ENCODE measurements at places on chromosomes 7 and 10.

DNA sequence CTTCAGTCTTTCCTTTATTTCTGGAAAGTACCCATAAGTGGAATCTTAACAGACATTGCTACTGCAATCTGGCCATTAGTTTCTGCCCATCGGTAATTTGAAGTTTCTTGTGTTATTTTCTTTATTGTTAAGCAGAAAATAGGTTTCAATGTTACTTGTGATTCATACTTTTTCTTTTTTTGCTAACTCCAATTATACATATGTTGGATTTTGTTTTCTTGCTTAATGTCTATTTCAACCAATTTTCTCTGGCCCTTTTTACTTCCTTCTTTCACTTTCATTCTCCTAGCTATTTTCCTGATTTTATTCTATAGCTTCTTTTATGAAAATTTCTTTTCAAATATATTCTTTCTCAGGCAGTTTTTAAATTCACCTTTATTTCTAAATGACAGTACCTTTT lies 457.4 kb downstream of the TCERG1L start:
- H3K27ac ChIP-seq: no peak overlapping the region
- no peaks in the 10 kb centered on the region for H3K36me3 ChIP-seq
- H3K4me1 ChIP-seq: no peaks in the 10 kb centered on the region

GRCh38 chr10:129959544-129960480 lies 4.3 kb downstream of the EBF3 start:
- peaks cover 7% of the 10 kb centered on the region for H3K36me3 ChIP-seq
- peaks cover 63% of the 10 kb centered on the region for H3K27me3 ChIP-seq
- no peak for DNase-seq
- peak overlapping the region; percentile 59 for H3K4me3 ChIP-seq
- H3K4me1 ChIP-seq: peaks cover 19% of the 10 kb centered on the region
- H3K27ac ChIP-seq: no peak overlapping the region

DNA sequence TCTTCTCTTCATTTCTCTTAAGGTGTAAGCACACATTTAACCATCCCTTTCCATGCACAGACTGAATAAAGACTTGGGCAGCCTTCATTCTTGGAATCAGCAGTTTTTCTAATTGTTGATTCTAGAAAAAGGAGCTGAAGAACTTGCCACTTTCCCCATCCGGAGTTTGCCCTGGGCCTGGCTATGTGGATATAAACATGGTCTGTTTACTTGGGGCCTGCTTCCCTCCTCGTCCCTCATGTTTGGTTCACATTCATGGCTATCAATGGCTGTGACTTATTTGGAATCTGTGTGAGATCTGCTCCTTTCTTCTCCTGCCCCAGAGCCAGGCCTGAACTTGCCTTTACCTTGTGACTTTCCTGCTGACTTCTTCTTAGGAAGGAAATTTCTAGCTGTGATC lies 199.3 kb downstream of the LRMDA start:
- no peaks in the 10 kb centered on the region for H3K4me1 ChIP-seq
- H3K27ac ChIP-seq: no peak overlapping the region
- H3K36me3 ChIP-seq: no peaks in the 10 kb centered on the region
- H3K4me3 ChIP-seq: no peak overlapping the region

GRCh38 chr10:104304927-104305326 lies 33.3 kb downstream of the ITPRIP start:
- H3K4me3 ChIP-seq: peak overlapping the region; percentile 55
- H3K27ac ChIP-seq: peak overlapping the region; percentile 84
- peaks cover 77% of the 10 kb centered on the region for H3K4me1 ChIP-seq
- H3K27me3 ChIP-seq: no peaks in the 10 kb centered on the region

DNA sequence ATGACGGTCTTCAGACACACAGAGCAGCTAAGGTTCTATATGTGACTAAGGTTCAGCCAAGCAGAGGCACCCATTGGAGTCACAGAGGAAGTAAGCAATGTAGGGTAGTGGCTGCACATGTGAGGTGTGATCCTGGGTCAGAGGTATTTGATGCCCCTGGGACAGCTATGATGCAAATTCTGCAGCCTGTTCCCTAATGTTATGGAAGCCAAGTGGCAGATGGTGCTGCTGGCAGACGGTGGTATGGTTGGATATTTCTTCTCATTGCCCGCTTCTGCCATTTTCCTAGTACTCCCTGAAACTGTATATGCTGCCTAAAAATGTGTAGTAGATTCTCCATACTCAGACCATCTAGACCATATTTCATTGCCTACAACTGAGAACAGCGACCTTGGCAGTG lies 7.2 kb downstream of the TAS2R16 start:
- no peak overlapping the region for H3K4me3 ChIP-seq
- H3K27me3 ChIP-seq: no peaks in the 10 kb centered on the region
- no peaks in the 10 kb centered on the region for H3K36me3 ChIP-seq
- no peaks in the 10 kb centered on the region for H3K4me1 ChIP-seq
- H3K27ac ChIP-seq: no peak overlapping the region

- H3K27ac ChIP-seq: no peak overlapping the region
- H3K4me1 ChIP-seq: no peaks in the 10 kb centered on the region
- H3K4me3 ChIP-seq: no peak overlapping the region
- H3K36me3 ChIP-seq: no peaks in the 10 kb centered on the region
- no peaks in the 10 kb centered on the region for H3K27me3 ChIP-seq
Measured at GRCh38 chr7:7959979-7960670, 8.5 kb upstream of the GLCCI1 start.

- peaks cover 87% of the 10 kb centered on the region for H3K27me3 ChIP-seq
- no peak for DNase-seq
- H3K4me3 ChIP-seq: peak overlapping the region; percentile 75
- no peaks in the 10 kb centered on the region for H3K36me3 ChIP-seq
- H3K4me1 ChIP-seq: peaks cover 5% of the 10 kb centered on the region
Measured at GRCh38 chr7:33903791-33904680, 1.3 kb upstream of the BMPER start.

DNA sequence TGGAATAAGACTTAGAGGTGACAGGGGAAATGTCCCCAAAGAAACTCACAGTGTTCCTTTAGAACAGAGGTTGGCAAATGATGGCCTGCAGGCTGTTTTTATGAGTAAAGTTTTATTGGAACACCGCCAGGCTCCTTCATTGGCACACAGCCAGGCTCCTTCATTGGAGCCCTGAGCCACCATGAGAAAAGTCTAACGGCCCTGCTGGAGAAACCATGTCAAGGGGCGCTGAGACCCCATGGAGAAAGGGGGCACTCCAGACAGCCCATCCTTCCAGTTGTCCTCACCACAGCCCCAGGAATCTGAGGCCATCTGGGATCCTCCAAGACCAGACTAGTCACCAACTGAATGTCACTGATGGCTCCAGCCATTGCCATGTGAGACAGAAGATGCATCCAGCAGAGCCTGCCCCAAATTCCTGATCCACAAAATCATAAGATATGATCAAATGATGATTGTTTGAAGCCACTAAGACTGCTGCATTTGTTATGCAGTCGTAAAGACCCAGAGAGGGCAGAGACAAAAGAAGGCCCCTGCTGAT lies 88.2 kb upstream of the GPR26 start:
- no peak overlapping the region for H3K27ac ChIP-seq
- DNase-seq: no peak
- peaks cover 1% of the 10 kb centered on the region for H3K36me3 ChIP-seq
- H3K4me1 ChIP-seq: no peaks in the 10 kb centered on the region

DNA sequence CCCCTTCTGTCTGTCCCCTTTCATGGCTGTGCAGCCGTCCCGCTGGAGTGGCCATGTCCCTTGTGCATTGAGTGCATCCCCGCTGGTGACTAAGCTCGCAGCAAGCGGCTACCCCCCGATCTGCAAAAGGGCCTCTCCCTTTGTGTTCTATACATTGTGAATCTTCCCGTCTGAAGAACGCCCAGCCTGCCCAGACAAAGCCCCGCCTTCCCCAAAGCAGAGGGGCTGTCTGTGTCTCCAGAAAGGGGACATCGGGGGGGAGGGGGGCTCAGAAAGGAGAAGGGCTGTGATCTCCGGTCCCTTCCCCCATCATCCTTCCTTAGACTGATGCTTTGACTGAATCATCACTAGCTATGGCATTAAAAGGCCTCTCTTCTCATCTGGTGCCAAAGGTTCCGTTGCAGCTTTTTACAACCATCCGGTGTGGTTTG lies 11.9 kb downstream of the NPTX2 start:
- no peak for DNase-seq
- H3K27ac ChIP-seq: no peak overlapping the region
- no peak overlapping the region for H3K4me3 ChIP-seq
- H3K4me1 ChIP-seq: no peaks in the 10 kb centered on the region
- peaks cover 57% of the 10 kb centered on the region for H3K27me3 ChIP-seq
- H3K36me3 ChIP-seq: no peaks in the 10 kb centered on the region

DNA sequence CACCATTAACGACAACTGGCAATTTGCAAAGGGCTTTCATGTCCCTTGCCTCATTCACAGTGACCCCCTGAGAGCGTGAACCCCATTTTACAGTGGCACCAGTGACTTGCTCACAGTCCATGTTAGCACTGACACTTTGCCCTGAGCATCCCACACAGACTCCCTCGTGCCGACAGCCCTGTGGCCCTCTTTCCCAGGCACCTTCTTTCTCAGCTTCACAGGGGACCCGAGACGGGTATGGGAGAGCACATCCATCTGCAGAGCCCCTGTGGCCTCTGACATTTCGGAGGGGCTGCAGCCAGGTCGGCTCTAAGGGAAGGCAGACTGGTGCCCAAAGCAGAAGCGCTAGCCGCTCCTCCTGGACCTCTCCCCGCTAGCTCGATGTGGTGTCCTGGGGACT lies 10.8 kb downstream of the LOXL4 start:
- H3K4me3 ChIP-seq: no peak overlapping the region
- H3K4me1 ChIP-seq: no peaks in the 10 kb centered on the region
- no peak overlapping the region for H3K27ac ChIP-seq
- peaks cover 3% of the 10 kb centered on the region for H3K36me3 ChIP-seq

- H3K36me3 ChIP-seq: no peaks in the 10 kb centered on the region
- no peak for DNase-seq
- no peak overlapping the region for H3K4me3 ChIP-seq
Measured at GRCh38 chr10:34854147-34854601, 39.1 kb upstream of the PARD3 start.

- H3K4me1 ChIP-seq: peaks cover 3% of the 10 kb centered on the region
- no peak overlapping the region for H3K27ac ChIP-seq
Measured at GRCh38 chr10:132710036-132710686, 75.8 kb downstream of the NKX6-2 start.

DNA sequence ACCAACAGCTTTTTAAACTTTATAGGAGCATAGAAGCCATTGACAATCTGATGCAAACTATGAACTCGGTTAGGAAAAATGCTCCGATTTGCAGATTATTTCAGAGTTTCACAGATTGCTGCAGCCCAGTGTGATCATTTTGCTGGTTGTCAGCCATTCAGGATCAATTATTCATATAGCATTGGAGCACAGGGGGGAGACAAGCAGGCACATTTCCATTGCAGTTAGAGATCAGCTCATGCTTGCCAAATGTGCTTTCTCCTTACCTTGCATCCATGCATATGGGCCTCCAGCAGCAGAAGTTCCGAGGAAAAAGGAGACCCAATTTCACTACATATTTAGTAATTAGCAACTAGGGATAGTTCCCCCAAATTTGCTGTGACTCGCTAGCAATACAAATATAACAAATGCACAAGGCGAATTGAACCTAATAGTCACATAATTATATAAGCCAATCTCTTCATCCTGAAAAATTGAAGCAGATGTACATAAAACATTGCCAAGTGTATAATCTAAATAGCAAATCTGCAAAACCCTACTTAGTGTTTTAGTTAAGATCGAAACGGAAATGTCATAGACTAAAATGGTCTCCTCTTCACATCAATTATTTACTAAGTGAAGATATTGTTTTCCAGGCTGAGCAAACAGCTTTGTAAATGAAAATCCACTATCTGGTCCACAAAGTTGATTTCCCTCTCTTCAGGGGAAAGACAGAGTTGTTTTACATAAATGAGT lies 49.5 kb upstream of the RSU1 start:
- no peaks in the 10 kb centered on the region for H3K4me1 ChIP-seq
- no peak overlapping the region for H3K27ac ChIP-seq
- DNase-seq: no peak

- no peak overlapping the region for H3K27ac ChIP-seq
- H3K4me1 ChIP-seq: no peaks in the 10 kb centered on the region
- DNase-seq: no peak
- H3K36me3 ChIP-seq: no peaks in the 10 kb centered on the region
- H3K4me3 ChIP-seq: no peak overlapping the region
- no peaks in the 10 kb centered on the region for H3K27me3 ChIP-seq
Measured at GRCh38 chr10:112613620-112614019, 166.6 kb downstream of the VTI1A start.

- H3K27me3 ChIP-seq: no peaks in the 10 kb centered on the region
- no peak overlapping the region for H3K4me3 ChIP-seq
- DNase-seq: no peak
- no peaks in the 10 kb centered on the region for H3K36me3 ChIP-seq
- H3K4me1 ChIP-seq: no peaks in the 10 kb centered on the region
Measured at GRCh38 chr10:89100680-89101079, 106.4 kb downstream of the CH25H start.

- no peak overlapping the region for H3K27ac ChIP-seq
- DNase-seq: no peak
- no peak overlapping the region for H3K4me3 ChIP-seq
Measured at GRCh38 chr10:122490268-122490667, 28.9 kb downstream of the HTRA1 start.

DNA sequence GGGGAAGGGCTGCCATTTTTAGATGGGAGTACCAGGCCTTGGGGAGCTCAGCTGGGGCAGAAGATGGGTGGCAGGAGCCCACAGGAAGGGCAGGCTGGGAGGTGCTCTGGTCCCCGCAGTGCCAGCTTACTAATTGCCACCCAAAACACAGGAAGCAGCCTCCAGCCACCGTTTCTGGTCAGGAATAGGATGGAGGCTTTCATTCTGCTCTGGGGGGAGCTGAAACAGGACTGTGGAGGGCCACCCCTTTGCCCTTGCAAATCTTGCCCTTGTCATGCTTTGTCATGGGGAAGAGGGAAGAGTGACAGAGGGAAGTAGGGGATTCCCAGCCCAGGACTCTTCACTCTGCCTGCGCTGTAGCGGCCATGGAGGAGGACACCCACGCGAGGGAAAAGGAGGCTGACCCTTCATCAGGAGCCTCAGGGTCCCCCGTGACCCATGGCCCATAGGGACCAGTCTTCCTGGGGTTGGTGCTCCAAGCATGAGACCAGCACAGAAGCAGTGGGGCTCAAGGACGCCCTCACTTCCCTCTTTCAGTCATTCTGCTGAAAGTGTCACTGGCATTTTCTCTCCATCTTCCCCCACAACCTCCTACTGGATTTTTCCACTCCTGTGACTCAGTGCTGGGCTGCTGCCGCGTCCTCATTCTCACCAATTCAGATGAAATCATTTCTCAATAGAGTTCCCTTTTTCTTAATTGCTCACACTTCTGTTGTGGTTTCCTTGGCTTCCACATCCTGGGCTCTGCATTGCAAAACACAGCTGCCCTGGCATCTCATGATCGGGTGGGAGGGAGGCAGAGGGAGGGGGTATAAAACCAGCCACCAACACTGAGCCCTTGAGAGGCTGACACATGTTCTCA lies 61.9 kb downstream of the MKI67 start:
- peak overlapping the region; percentile 69 for H3K4me3 ChIP-seq
- peaks cover 83% of the 10 kb centered on the region for H3K36me3 ChIP-seq
- H3K27ac ChIP-seq: peak overlapping the region; percentile 96
- peaks cover 76% of the 10 kb centered on the region for H3K4me1 ChIP-seq
- peak; percentile 70 for DNase-seq
- H3K27me3 ChIP-seq: no peaks in the 10 kb centered on the region

- no peaks in the 10 kb centered on the region for H3K27me3 ChIP-seq
- DNase-seq: no peak
- peaks cover 4% of the 10 kb centered on the region for H3K4me1 ChIP-seq
- H3K36me3 ChIP-seq: peaks cover 69% of the 10 kb centered on the region
Measured at GRCh38 chr7:92567460-92567859, 22.7 kb downstream of the FAM133B start.

- H3K36me3 ChIP-seq: no peaks in the 10 kb centered on the region
- no peaks in the 10 kb centered on the region for H3K27me3 ChIP-seq
- peaks cover 15% of the 10 kb centered on the region for H3K4me1 ChIP-seq
Measured at GRCh38 chr7:69803699-69804516, 205.6 kb downstream of the AUTS2 start.

GRCh38 chr10:127878475-127879055 lies 14.2 kb downstream of the CLRN3 start:
- H3K36me3 ChIP-seq: no peaks in the 10 kb centered on the region
- no peak overlapping the region for H3K27ac ChIP-seq
- H3K4me3 ChIP-seq: no peak overlapping the region
- DNase-seq: no peak
- peaks cover 18% of the 10 kb centered on the region for H3K27me3 ChIP-seq
- peaks cover 6% of the 10 kb centered on the region for H3K4me1 ChIP-seq

Measured in effector memory CD8-positive, alpha-beta T cell (primary cell).